Stimulated activated CD4-positive, alpha-beta T cell treated with anti-CD3 and anti-CD28 coated beads, Interleukin-12 subunit alpha, Interleukin-12 subunit beta, amount 100 ng/mL, for 4 hours (primary cell): ENCODE measurements at places on chromosomes 2 and 18.

GRCh38 chr2:128789776-128790455 is 471.2 kb upstream of the HS6ST1 start:
- no peak for DNase-seq

DNA sequence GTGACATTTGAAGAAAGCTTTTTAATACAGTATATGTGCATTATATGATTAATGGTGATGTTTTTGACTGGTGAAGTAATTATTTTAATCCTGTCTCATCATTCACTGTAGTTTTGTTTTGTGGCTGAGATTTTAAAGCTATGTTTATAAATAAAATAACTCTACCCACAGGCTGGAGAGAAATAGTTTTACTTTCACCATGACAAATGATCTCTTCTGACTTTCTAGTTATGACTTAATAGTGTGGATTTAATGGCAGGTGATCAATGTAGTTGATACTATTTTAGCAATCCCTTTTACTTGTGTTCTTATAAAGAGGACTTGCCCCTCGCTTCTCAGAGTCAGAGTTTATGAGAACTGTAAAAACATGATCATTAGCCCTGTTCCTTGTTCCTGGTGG is 289.5 kb upstream of the SIX3 start:
- DNase-seq: no peak

DNA sequence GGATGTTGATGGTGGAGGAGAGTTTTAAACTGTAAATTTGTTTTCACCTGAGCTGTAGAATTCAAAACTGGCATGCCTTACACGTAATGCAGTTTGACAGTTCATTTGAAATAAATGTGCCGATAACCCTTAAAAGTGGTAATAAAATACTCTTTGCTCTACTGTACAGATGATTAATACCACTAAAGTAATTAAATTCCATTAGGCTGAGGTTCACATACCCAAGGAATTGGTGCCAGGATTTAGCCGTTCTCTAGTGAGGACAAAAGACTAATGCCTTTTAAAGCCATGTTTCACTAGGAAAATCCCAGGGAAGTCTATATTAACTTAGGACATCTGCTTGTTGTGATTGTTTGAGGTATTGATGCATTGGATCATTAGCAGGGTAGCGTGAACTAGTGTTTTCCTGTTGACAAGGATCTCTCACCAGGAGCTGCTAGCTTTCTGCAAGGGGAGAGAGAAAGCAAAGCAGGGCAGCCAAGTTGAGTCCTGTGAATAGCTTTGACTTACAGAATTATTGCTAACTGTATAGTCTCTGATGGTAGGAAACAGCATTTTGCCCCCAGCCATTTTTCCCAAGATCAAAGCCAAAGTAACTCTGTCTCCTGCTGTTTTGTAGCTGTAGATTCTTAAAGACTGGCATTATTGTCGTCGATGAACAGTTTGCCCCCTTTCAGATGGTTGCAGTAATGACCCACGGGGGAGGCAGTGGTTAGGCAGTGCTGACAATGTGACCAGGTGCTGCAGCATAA is 280.9 kb upstream of the FANCL start:
- no peak for DNase-seq

GRCh38 chr2:30318987-30319782 is 87.9 kb downstream of the LBH start:
- DNase-seq: no peak

- DNase-seq: no peak
Observed at GRCh38 chr2:144630459-144631215, 110.7 kb upstream of the ZEB2 start.

DNA sequence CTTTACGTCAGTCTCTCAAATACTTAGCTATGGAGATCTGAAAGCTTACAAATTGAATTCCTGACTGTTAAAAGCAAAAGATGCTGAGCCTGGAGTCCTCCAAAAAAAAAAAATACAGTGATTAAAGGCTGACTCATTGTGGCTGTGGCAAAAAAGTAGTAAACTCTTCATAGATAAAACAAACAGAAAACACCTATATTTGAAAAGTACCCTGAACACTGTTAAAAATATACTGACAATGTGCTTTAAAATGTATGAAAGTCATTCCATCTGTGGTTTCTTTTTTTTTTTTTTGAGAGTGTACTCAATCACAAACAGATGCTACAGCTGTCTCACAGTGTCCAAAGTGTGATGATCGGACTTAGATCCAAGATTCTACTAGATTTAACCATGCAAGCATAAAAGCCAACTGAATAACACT is 267.6 kb upstream of the CYP26B1 start:
- DNase-seq: no peak

GRCh38 chr2:125560855-125561254 is 1095.1 kb upstream of the GYPC start:
- no peak for DNase-seq

DNA sequence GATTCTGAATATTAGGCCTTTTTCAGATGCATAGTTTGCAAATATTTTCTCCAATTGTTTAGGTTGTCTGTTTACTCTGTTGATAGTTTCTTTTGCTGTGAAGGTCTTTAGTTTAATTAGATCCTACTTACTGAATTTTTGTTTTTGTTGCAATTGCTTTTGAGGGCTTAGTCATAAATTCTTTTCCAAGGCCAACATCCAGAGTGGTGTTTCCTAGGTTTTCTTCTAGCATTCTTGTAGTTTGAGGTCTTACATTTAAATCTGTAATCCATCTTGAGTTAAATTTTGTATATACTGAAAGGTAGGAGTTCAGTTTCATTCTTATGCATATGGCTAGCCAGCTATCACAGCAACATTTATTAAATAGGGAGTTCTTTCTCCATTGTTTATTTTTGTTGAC is 404.8 kb downstream of the LNPK start:
- DNase-seq: no peak

DNA sequence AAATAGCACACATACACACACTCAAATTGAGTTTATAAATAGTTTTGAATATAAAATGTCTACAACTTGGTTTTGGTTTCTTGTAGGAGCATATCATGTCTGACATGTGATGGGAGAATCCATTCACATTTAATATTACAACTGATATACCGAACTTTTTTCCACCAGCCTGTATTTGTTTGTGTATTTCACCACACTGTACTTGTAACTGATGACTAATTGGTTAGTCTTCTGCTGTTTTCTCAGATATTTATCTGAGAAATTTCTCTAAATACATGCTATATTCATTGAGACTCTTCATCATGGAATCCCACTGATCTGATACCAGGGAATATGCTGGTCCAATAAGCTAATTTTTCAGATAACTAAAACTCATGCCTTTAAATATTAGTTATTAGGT is 56.3 kb upstream of the UBXN4 start:
- DNase-seq: no peak

DNA sequence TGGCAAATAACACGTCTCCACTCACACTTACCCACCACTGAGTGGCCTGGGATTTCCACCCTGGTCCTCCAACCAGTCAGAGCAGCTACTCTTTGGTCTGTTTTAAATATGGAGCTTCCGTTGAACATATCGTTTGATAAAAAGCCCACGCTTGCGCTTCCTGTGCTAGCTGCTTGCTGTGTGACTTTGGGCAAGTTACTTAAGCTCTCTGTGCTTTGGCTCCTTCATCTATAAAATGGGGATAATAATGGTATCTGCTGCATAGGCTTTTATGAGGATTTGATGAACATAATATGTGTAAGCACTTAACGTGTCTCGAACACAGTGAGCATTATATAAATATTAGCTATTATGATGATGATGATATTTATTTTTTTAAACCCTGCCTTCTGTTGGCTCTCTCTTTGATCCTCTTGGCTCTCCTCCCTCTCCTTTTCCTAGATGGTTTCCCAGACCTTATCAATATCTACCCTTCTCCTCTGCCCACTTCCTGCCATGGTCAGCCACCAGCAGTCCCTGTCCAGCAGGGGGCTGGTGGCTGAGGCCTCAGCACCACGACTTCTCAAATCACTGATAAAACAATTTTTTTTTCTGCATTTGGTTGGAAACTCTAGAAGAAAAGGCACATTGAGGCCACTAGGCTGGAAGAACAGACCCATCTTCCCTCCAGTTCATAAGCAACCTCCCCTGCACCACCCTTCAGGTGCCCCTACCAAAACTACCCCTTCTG is 191.9 kb downstream of the LOXHD1 start:
- no peak for DNase-seq

GRCh38 chr2:143029141-143029540 is 100.1 kb upstream of the ARHGAP15 start:
- DNase-seq: no peak

GRCh38 chr2:102193074-102193473 is 6.3 kb downstream of the IL1RL2 start:
- no peak for DNase-seq
